ENCODE measurements at places on chromosomes 12 and 14.

- DNase-seq: no peak
Measured at GRCh38 chr14:20435582-20436362, at the start of gene KLHL33. KLHL33 (minus strand) TSS chr14:20436166; CDS start chr14:20435811, 355 bp downstream.

DNA sequence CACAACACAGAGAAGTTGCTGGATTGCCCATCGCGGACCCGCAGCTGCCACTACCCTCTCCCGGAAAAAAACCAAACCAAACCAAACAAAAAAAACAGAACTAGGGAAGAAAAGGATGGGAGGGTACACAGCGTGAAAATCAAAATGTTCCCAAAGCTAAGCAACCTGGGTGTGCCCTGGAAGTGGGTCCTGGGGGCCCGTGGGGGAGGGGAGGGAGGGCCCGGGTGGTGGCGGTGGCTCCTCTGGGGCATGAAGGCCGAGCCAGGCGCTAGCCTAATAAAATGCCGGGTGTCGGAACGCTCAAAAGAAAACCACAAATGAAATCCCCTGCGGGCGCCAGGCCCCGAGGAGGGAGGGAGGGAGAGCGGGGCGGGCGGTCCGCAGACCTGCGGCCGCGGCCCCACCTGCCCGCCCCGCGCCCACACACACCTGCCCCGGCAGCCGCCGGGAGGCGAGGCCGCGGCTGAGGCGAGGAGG, 787 bp downstream of the HECTD4 start:
- peak; percentile 53 for DNase-seq

- no peak for DNase-seq
Measured at GRCh38 chr14:61563880-61564617, 131.3 kb upstream of the HIF1A start.

DNA sequence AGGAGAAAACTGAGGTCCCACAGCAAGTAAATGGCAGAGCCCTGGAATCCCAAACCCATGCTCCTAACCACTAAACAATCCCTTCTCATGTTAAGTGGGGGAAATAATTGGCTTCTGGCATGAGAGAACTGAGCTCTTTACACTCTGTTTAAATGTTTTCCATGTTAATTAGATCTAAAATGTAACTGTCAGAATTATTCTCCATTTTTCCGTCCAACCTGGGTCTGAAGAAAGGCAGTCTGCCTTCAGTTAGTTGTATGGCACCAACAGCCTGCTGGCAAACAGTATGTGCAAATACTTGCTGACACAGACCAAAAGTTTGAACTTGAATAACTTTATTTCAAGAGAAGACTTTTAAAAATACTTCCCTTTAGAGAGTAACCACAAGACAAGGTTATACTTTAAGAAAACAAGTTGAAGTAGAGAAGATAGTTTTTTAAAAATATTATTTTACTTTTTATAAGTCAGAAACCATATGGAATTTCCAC, 59.7 kb downstream of the E2F7 start:
- no peak for DNase-seq

DNA sequence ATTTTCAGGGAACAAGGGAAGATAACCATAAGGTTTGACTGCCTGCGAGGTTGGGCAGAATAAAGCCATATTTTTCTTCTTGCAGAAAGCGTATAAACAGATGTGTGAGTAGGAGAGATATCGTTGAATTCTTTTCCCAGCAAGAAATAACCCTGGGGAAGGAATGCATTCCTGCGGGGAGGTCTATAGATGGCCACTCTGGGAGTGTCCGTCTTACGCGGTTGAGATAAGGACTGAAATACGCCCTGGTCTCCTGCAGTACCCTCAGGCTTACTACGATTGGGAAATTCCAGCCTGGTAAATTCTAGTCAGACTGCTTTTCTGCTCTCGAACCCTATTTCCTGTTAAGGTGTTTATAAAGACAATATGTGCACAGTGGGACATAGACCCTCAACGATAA, 225.0 kb downstream of the LRIG3 start:
- no peak for DNase-seq

- DNase-seq: no peak
Measured at GRCh38 chr12:6860116-6860515, 7.2 kb upstream of the TPI1 start.

DNA sequence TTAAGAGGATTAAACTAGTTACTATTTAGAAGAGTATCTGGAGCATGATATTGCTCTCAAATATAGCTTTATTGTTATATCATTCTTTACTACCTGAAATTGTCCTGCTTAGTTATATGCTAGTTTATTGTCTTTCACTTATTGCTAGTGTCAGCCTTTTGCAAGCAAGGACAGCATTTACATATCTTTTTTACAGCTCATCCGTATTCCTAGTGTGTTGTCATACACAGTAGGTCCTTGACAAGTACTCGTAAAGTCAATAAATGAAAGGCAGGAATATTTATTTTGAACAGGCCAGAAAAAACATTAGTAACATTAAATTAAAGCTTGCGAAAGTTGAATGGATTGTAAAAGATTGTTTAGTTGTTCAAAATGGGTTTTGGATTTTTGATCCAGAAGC, 35.0 kb downstream of the CRADD start:
- no peak for DNase-seq

GRCh38 chr12:30884799-30885198, 41.7 kb upstream of the TSPAN11 start:
- DNase-seq: no peak

- DNase-seq: peak; percentile 38
Measured at GRCh38 chr12:122834921-122835749, at the start of gene HIP1R. HIP1R (plus strand) TSS chr12:122835457; CDS start chr12:122835551, 94 bp downstream.

DNA sequence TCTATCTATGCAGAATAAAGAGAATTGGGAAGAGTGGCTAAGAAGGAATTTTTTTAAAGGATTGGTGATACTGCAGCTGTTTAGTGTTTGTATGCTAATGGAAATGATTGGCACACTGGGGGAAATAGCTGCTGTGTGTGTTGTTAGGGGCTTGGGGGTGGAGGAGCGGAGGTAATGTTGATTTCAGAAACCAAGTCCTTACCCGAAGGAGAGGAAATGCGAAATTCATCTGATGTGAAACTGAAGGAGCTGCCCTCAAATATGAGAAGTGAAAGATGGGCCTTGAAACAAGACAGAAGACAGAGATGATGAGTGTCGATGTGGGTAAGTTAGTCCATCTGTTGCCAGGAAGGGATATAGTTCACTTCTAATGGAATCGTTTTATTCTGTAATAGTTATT, 21.2 kb upstream of the RNASE12 start:
- peak; percentile 52 for DNase-seq

DNA sequence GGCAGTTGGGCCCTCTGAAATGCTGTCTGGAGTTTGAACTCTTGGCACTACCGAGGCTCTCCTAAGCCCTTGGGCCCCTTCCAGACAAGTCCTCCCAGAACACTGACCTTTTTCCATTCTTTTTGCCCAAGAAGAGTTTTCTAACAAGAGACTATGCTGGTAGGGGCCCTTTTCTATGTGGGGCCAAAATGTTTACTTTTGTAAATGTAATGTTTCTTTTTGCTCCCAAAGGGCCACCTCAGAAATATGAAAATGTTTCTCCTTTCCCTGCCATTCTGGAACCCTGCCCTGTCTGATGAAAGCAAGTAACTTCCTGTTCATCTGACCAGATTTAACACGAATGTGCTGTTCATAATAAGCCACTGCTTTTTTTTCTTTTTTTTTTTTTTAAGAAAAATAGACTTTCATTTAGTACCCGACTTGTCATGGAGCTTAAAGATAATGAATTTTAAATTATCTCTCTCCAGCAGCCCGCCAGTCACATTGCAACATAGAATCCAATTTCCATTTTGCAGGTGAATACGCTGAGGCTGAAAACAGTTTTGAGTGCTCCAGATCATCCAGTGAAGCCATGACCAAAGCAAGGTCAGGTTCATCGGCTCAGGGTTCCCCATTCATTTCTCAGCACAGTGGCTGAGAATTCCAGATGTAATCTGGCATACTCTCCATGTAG, 169.9 kb downstream of the DPF3 start:
- DNase-seq: no peak

Measured in CD4-positive, alpha-beta T cell treated with Interferon alpha-2 for 1 hour (primary cell).